Head of caudate nucleus (tissue), 42 donors: ENCODE measurements at places on chromosomes 2 and 18.
A peak's percentile ranks its signal among the peaks of the same experiment; 100 is the strongest.

DNA sequence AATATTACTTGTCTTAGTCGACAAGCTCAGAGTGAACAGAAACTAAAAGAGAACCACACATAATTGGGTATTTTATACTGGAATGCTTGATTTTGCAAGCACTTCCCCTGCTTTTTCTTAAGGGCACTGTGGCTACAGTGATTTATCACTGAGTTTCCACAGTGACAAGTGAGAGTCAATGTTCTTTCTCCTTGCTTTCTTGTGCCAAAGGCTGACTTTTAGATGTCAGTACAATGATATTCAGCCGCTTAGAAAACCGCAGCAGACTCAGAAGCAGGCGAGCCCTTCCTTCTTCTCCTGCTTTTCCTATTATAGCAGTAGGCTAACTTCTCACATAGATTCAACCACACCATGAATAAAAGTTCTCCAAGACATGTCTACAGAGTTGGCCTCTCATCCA is 1603.6 kb upstream of the NXPH2 start:
- no peak for DNase-seq

GRCh38 chr18:29326214-29326613 is 1149.3 kb upstream of the CDH2 start:
- no peak for DNase-seq

DNA sequence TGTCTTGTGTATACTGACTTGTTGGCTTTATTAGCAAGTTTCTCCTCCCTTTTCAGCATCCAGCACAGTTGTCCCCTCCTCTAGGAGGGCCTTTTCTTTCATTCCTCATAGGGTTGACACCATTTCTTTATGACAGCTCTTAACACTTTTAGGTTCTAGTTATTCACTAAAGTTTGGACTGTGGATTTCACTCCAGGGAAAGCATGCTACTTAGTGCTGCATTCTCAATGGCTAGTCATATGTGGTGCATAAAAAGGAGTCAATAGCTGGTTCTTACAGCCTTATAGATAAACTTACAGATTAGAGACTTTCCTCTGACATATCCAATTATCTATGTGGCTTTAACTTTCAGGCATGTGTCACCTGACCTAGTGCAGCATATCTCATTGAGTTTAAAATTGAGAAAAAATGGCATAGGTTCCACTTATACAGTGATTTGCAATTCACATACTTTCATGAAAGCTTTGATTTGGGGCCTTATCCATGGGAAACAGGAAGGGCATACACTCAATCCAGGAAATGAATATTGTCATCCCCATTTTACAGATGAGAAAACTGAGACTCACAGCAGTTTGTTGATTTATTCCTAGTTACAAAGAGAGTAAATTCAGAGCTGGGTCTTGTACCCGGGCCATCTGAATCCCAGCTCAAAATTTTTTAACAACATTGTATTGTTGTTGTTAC is 289.7 kb downstream of the LPIN1 start:
- DNase-seq, result no peak

DNA sequence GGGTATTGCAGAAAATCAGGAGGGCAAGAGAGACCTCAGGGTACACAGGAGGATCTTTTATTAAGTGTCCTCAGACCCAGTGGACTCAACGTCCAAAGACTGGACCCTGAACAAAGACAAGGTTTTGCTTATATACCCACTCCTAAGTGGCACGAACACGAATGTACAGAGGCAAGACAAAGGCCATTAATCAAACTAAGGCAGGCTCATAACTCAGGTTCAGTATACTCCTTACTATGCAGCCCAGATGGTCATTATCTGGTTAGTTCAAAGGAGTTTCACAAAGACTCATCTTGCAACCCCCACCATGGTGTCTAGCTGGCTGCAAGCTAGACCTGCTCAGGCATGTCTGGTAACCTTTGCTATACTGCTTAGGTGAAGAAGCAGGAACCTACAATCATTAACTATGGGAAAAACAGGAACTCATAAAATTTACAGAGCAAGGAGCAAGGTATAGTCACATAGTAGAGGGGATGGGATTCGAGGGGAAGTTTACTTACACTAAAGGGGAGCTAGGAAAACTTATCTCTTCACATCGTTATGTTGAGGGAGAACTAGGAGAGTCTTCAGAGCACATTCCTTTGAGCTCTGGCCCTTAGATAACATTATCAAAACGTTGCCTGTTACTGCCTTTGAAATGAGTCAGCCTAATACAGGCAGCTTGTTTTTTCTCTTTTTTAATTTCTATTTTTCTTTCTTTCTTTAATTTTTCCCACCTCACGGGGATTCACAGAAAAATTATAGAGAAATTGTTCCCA is 33.9 kb downstream of the SLC4A3 start:
- no peak for DNase-seq

DNA sequence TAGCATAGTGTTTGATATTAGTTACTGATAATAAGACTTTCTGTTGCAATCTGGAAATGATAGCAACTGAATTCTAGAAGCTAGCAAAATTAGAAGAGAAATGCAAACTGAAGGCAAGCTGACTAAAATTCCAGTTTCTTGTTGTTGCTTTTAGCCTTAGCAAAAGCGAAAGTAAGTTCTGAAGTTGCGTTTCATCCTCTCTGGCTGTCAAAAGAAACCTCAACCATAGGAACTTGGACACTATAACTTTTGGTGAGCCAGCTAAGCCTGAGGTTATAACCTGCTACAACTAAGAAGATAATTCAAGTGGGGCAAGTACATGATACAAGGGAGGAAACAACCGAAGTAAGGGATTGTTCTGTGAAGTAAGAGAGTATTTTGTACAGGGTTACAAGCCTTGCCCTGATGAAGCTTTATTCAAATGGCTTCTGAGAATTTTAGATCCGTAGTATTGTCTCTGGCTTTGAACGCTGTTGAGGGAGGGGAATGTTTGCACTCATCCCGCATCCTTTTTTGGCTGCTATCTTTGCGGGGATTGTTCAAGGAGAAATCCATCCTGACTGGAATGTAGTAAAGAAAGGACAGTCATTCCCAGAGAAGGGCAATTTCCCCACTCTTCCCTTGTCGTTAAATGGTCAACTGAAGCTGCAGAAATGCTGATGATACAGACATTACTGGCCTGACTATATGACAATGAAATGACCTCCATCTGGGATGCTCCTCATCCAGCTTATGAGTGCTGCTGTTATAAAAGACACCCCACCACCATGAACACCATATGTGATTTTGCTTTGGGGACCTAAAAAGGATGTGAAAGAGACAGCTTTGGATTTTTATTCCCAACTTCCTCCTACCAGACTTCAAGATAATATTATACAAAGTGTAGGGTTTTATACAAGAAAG is 7.0 kb upstream of the TMX3 start:
- DNase-seq, result no peak

DNA sequence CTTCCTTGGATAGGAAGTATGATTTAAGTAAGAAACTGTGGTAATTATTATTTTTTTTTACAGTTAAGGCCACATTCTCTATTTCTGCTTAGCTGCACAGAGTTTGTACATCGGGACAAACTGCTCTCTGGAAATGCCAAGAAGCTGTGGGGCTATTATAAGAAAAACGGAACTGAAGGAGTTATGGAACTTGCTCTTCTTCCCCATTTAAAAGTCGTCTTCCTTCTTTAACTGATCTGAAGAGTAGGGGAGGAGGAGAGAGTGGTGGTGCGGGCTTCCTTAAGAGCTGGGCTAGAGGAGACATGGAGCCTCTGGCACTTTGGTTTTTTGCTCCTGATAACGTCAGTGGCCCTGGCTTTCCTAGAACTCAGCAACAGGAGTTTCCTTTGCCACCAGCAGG is 54.4 kb downstream of the RAB31 start:
- no peak for DNase-seq

DNA sequence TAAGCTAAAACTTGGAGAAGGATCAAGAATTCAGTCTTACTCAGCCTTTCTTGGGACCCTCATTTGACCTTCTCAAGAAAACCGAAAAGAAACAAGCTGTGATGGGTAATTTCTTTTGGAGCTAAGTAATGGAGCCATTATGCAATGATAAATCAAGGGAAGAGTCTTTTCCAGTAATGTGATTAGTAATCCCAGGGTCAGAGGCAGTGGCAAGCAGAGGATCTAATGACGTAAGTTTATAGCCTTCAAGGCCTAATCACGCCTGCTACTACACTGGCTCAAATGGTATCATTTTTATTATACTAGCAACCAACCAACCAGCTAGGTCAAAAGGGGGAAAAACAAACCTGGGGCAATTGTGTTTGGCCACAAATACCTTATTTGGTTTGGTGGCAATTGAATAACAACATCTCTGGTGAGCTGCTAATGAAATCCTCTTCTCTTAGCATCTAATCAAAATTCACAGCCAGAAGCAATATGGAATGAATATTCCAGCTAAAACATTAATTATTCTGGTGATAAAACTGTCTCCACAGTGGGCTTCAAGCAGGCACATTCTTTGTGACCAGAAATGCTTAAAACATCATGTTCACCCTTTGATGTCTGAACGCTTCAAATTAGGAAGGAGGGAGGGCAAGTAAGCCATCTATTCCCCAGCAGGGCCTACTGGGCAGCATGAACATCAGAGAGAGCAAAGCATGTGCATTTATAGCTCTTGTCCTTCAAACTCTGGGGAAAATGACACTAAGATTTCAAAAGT is 114.9 kb upstream of the SULT1C3 start:
- no peak for DNase-seq

DNA sequence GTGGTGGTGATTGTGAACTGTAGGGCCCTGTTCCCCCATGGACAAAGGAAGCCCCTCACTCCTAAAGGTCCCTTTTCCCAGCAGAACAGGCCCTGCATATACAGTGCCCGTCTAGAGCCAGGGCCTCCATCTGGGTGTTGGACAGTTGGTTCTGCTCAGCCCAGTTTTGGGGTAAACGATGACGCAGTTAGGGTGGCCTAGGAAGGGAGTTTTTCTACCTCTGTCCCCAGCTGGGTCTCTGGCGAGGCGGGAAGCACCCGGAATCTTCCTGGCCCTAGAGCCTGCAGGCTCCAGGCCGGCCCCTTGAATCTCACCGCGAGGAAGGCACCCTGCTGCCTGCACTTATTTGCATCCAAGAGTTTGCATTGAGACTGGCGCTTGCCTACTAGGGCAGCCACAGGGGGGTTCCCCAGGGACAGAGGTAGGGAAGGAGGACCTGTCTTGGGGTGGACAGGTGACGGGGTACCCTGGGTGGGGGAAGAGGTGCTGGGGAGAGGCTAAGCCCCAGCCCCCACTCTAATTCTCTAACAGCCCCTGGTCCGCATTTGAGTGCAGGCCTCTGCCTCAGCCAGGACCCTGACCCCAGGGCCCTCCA is 529 bp upstream of the MTA3 start:
- peak; percentile 36 for DNase-seq

DNA sequence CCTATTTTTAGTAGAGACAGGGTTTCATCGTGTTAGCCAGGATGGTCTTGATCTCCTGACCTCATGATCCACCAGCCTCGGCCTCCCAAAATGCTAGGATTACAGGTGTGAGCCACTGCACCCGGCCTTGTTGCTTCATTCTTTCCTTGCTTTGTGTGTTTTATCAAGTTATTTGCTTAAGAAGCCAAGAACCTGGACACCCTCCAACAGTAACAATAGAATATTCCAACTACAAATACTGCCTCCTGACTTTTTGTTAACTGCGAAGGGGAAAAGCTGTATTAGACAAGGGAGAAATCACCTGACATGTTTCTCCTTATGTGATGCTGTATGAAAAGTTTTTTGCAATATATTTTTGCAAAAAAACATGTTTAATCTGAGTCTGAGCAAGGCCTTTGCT is 297.2 kb downstream of the NCKAP5 start:
- DNase-seq, result no peak

DNA sequence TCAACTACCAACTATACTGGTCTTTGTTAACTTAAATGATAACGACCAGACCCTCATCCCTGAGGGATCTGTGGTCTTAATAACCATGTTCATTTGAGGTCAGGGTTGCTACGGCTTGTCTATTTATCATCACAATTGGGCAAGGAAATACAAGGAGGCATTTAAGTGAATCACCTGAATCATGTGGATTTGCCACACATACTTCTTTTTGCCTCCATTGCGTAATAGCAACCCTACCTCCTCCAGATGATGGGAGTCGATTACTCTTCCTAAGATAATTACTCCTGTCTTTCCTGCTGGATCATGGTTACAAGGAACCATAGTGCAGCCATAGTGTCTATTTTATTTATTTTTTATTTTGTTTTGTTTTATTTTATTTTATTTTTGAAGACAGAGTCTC is 42.2 kb downstream of the TAF4B start:
- no peak for DNase-seq

GRCh38 chr2:223909001-223909741 is 36.0 kb downstream of the WDFY1 start:
- DNase-seq, result no peak

DNA sequence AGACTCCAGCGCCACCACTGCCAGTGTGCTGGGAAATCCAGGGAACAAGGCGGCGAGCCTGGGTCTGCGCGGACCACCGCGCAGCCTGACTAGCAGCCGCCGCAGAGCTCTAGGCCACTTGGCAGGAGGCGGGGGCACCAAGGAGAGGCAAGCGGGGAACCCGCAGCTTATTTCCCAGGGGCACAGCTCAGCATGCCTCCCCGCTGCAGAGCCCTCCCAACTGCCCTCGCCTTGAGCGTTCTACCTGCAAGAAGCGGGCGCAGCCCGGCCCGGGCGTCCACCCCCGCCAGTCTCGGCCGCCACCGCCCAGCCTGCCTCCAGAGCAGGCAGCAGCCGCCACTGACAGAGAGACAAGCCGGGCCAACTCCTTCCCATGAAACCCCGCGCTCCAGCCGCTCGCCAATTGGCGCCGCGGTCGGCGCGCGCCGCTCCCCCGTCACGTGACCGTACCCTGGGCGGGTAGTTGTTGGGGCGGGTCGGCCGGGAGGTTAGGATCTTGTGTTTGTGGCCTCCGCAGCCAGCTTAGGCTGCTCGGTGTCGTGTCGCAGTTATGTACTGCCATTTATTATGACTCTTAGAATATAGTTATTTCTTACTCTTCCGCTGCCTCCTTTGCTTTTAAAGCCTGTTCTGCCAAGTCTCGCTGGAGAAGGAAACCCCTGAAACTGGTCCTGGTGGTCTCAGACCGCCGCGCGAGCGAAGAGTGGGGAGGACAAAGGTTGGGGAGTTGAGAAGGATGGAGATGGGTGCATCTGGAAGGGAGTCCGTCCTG is at the start of gene LNPK:
LNPK (minus strand) TSS at position 352 of the 772 bp plus-strand sequence. CDS start 6,683 bp downstream, outside the sequence.
- peak; percentile 93 for DNase-seq

DNA sequence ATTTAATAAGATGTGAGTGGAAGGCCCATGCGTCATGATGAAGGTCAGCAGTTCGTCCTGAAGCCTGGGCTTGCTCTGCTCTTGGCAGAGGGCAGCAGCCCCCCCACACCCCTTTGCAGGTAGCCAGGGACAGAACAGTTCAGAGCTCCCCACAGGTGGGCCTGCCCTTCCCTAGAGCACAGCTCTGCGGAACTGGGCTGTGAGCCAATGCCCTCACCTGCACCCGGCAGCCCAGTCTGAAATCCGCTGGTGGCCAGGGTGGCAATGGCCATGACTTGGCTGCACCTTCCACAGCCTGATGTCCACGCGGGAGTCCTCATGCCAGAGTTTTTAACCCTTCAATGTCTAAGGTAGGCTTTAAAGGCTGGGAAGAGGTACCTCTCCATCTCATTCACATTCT is 136.7 kb downstream of the ACKR3 start:
- no peak for DNase-seq

DNA sequence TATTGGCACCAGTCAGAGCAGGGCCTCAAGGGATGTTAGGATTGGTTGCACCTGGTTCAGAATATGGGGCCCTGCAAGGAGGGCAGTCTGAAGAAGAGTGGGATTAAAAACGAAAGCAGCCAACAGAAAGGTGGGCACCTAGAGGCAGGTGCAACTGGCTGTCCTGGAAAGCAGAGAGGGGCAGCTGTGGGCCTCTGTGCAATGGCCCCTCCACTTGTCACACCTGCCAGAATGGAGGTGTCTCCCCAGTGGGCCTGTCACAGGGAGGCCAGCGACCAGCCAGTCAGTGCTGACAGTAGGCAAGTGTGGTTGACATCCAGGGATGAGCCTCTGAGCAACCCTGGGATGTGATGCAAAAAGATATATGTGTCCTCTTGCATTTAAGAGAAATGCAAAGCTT is 37.7 kb downstream of the INPP4A start:
- DNase-seq, result no peak
